CD8-positive, alpha-beta memory T cell (primary cell): ENCODE measurements at places on chromosomes 6 and 20. TPM values are rescaled to one million over a fixed set of nuclear protein-coding genes. Genes with fewer than 3 reads are reported as not detected.

The MRAP2 gene
- total RNA-seq, result not detected

- DNase-seq, result no peak
These were observed 100.2 kb downstream of the PSMB1 start for GRCh38 chr6:170452767-170453545.

DNA sequence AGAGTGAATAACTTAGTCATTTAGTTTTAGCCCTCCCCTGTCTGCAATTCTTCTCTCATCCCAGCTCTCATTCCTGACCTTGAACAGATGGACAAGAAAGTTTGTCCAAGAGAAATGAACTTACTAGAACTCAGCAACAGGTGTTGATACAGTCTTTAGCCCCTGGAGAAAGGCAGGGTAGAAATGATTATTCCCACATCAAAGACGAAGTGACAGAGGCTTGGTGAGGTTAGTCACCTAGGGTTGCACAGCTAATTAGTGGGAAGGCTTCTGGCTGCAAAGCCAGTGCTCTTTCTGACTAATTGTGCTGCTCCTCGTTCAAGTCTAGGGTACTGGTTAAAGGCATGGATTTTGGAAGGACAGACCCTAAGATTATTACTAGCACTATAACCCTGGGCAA lies 4.5 kb downstream of the ZDHHC14 start:
- no peak for DNase-seq

- DNase-seq, result no peak
These were observed 187.9 kb upstream of the GMDS start for GRCh38 chr6:2433266-2433665.
